CD4-positive, alpha-beta T cell treated with Interleukin-17A for 1 hour (primary cell): ENCODE measurements at places on chromosomes 1 and 21.

GRCh38 chr1:170986901-170987300, 51.6 kb downstream of the MROH9 start:
- no peak for DNase-seq

DNA sequence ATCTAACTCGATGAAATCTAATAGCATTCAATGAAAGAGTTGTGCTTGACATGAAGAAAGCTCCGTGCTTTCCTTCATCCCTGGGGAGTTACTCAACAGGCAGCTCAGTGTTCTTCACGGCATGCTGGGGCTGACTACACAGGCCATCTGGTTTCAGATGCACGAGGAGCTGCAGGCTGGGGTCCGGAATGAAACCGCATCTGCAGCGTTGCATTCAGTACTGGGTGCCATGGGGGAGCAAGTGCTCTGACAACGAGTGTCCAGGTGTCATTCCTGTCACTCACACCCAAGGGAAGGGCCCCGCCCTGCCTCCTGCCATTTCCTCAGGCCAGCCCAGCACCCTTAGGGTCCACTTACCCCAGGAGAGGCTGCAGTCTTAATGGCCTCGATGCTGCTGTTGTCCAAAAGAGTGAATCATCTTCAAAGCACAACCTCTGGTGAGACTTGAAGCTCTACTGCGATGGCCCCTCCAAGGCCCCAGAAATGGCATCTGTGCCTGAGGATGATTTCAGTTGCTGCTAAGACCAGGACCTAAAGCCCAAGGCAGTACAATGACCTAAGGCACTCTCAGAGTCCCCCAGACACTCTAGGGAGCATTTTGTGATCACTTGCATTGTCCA, 61.4 kb downstream of the STUM start:
- no peak for DNase-seq

- no peak for DNase-seq
These were observed 141.4 kb downstream of the SMYD3 start for GRCh38 chr1:246365708-246366107.

GRCh38 chr1:44225761-44226160, 12.5 kb downstream of the DMAP1 start:
- DNase-seq: no peak

GRCh38 chr1:36947384-36947783, 86.9 kb downstream of the GRIK3 start:
- no peak for DNase-seq

- DNase-seq: peak; percentile 74
These were observed 1.5 kb downstream of the KNCN start for GRCh38 chr1:46549697-46550681.

GRCh38 chr1:230728710-230729392, 14.9 kb upstream of the AGT start:
- DNase-seq: no peak

GRCh38 chr1:38061883-38062328, 15.3 kb upstream of the POU3F1 start:
- no peak for DNase-seq

GRCh38 chr1:205775717-205776056, 405 bp upstream of the RAB29 start:
- no peak for DNase-seq
